ENCODE measurements at places on chromosomes 4 and X.

GRCh38 chr4:85381968-85382367, 93.0 kb upstream of the ARHGAP24 start:
- no peak for DNase-seq

- DNase-seq = no peak
These were observed 1.1 kb downstream of the ITGB1BP2 start for GRCh38 chrX:71302461-71303213.

DNA sequence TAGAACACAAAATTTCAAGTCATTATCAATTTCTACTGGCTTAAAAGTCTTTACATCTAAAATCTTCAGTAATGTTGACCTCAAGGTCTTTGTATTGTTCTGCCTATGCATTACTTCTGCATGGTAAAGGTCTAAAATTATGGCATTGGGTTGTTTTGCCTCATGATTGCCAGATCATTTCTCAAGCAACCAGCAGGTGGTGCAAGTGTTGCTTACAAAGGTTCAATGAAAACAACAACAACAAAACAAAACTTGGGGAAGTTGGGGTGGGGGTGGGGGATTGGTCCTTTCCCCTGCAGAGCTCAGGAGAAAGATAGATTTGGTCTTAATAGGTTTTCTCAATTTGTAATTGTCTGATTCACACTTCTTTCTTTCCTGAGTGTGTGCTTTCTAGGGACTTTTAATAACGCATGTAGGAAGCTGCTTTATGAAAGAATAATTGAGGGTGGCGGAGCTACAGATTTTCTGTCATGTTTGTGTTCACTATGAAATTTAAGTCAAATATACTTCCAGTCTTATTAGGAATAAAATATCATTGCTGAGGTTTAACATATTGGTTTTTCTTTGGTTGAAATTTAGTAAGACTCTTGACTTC, 145.1 kb downstream of the COL4A5 start:
- peak; percentile 12 for DNase-seq

DNA sequence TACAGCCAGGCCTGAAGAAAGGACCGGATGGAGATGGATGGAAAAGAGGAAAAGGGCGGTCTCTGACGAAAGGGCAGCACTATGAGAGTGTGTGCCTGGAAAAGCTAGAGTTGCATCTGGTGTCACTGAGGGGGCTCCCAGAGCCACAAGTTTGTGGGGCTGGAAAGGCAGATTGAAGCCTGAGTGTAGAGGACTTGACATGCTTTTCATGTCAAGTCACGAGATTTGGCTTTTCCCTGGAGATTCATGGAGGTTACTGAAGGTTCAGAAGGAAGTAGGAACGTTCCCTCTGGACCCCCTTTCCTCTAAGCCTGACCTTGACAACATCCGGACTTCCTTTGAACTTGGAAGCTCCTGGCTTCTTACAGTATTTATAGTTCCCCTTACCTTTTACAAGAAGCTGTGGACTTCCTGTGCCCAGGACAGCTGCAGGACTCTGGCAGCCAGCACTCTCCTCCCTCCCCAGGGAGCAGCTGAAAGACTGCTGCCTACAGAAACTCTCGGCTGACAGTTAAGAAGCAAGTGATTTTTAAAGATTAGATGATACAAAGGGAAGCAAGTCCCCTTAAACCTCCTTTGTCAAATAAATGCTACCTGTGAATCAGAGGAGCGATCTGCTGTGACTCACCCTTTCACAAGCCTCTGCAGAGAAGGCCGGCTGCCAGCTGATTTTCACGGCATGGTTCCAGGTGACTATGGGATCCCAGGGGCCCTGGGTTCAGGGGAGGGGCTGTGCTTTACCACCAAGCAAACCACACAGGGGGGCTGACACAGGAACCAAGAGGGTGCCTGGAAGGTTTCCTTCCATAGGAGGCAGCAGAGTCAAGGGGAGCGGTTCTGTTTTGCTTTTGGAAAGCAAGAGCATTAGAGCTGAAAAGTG, 72.9 kb upstream of the STIM2 start:
- no peak for DNase-seq

GRCh38 chrX:39693298-39693697, 404.5 kb downstream of the BCOR start:
- DNase-seq = no peak

DNA sequence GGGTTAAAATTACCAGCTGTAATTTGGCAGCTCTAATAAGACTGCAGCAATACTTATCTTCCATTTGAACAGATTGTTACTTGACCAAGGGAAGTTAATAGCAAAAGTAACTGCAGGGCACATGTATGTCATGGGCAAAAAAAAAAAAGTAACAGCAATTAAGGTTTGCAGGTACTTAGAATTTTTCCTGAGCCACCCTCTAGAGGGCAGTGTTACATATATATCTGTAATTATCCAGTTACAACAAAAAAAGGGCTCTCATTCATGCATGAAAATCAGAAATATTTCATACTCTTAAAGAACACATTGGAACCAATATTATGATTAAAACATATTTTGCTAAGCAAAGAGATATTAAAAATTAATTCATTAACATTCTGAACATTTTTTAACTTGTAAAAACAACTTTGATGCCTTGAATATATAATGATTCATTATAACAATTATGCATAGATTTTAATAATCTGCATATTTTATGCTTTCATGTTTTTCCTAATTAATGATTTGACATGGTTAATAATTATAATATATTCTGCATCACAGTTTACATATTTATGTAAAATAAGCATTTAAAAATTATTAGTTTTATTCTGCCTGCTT, 25.1 kb downstream of the XIAP start:
- DNase-seq = peak; percentile 61

DNA sequence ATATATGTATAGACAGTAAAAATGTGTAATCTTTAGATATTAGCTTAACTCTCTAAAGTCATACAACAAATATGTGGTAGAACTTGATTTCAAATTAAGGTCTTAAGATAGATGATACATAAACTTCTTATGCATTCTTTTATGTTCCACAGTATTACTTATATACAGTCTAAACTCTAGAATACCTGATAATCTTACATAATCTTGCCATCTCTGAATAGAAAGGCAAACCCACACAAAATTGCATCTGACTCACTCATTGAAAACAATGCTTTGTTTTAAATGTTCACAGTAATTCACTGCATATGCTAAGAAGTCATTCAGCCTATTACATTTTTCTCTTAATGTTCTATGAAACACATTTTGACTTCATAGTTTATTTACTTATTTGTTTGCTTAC, 10.1 kb downstream of the SULT1B1 start:
- DNase-seq = no peak

- no peak for DNase-seq
These were observed 30.6 kb downstream of the ABHD18 start for GRCh38 chr4:127995776-127996175.

DNA sequence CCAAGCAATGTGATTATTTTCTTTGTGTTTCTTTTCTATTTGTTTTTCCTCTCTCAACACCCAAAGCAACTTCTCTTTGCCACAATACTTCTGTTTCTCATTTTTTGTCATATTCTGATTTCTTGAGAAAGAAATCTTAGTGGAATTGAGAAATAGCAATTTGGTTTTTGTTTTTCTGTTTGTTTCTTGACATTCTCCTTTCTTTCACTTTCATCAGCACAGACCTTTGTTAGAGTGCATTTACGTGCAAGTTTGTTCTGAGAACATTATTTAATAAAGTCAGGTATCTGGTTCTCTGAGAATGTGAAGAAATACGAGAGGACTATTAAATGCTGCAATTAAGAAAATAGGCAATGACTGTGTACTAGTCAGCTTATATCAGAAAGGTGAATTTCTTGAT, 608.1 kb upstream of the AADAT start:
- DNase-seq = no peak

DNA sequence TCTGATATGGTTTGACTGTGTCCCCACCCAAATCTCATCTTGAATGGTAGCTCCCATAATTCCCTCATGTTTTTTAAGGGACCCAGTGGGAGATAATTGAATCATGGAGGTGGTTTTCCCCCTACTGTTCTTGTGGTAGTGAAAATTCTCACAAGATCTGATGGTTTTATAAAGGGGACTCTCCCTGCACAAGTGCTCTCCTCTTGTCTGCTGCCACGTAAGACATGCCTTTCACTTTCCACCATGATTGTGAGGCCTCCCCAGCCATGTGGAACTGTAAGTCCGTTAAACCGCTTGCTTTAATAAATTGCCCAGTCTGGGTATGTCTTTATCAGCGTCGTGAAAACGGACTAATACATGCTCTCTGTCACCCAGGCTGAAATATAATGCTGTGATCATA, 200.9 kb upstream of the SLIT2 start:
- DNase-seq = no peak

GRCh38 chr4:119116925-119117900, 18.4 kb upstream of the MYOZ2 start:
- no peak for DNase-seq

- no peak for DNase-seq
These were observed 42.7 kb downstream of the LONRF3 start for GRCh38 chrX:119017077-119017476.

- DNase-seq = peak; percentile 48
These were observed 18.8 kb downstream of the SPACA5 start for GRCh38 chrX:48025561-48025960.

GRCh38 chr4:2180410-2180809, 61.5 kb downstream of the HAUS3 start:
- no peak for DNase-seq

GRCh38 chr4:16018061-16018676, 55.2 kb upstream of the FGFBP2 start:
- no peak for DNase-seq

DNA sequence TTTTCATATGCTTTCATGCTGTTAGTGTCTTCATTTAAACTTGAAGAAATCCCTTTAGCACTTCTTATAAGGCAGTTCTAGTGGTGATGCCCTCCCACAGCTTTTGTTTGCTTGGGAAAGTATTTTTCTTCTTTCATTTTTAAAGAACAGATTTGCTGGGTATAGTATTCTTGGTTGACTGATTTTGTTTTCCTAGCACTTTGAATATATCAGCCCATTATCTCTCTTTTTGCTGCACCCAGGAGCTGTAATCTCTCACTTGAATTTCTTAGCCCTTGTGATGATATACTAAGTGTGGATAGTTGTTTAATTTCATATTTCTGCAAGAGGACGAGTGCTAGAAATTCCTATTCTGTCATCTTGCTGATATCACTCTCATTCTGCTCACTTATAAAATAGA, 283.7 kb downstream of the GPAT3 start:
- DNase-seq = no peak

DNA sequence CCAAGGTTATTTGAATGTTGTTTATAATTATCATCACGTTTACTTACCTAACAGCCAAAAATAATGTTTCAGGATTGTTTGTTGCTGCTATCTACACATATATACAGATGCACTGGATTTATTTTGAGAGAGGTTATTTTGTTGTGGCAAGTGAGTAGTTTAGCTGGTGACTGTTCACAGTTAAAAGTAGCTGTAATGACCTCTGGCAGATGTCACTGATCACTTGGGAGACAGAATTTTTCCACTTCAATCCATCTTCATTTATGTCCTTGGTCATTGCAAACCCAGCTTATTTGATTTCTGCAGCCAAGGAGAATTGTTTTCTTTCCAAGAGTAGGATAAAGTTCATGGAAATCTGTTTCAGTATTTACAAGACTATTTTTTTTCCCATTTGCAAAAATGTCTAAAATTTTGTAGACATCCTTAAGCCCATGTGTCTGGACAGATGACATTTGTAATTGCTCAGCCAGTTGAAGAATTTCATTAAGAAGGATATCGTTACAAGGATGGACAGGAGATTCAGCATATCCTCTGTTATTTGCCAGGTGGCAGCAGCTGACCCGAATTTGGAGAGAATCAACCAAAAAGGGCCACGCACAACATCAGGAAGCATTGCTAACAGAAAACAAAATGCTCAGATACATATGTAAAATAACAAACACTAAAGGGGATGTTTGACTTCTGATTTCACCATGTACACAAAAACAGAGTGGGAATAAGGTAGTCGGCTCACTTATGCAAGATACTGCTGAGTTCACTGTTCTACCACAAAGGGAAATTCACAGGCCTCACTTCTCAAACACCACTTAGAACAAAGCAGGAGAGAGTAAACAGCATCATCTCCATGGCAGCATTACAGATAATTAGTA, 64.5 kb downstream of the GPRIN3 start:
- peak; percentile 68 for DNase-seq

DNA sequence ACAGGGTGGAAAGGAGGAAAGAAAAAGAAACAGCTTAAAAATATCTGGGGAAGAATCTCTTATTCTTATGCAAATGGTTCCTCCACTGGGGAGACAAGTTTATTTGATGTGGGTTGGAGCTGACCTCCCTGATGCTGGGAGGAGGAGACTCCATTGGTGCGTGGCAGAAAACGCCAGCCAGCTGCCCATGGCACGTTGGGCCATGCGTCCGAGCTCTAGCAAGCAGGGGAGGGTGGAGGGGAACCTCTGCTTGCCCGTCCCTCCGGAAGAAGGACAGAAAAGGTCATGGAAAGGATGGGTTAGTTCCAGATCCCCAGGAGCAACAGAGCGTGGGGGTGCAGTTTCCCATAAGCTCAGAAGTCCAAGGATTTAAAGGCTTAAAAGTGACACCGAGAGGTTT, 210.4 kb downstream of the KLHL4 start:
- peak; percentile 13 for DNase-seq

- peak; percentile 6 for DNase-seq
These were observed 2.8 kb upstream of the CLCN5 start for GRCh38 chrX:49919617-49920016.

DNA sequence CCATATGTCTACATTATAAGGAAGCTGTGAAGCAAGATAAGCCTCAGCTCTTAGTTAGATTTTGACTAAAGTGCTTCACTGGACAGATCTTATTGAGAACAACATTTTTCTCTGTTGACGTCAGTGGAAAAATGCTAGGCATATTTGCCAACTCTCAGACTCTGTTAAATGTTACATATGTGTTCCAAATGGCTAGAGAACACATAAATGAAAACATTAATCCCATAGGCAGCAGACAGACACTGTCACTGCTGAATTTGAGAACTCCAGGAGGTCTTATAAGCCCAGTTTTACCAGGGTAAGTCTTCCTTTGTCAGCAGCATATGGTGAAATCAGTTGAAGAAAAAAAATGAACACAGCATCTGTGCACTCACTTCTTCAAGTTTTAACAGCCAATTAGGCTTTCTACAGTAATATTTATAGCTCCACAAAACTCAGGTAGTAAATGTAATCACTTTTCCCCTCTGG, 186.9 kb downstream of the CAMK2D start:
- no peak for DNase-seq

GRCh38 chr4:163191999-163192398, 25.3 kb upstream of the NAF1 start:
- no peak for DNase-seq

GRCh38 chr4:130628531-130628930, 1532.6 kb downstream of the C4orf33 start:
- no peak for DNase-seq

- DNase-seq = no peak
These were observed 22.8 kb downstream of the PDLIM3 start for GRCh38 chr4:185512516-185512915.

DNA sequence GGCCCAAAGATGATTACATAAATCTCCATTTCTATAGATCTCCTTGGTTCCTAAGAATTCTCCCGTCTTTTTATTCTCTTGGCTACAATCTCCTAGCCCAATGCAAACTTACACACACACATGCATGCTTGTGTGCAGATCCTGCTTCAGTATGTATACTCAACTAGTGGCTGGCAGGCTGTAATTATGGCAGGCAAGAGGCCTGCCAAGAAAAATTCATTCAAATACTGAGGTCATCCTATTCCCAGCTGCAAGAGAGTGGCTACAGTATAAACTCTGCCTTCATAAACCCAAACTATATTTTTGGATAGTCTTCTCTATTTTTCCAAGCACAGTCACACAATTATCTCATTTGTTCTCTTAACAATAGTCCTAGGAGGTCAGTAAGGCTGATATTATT, 95.2 kb downstream of the SHROOM4 start:
- DNase-seq = no peak

Data from NCI-H1105 treated with DMSO at 0.1 percent for 48 hours (cell line).